Posterior vena cava (tissue), 2 donors: ENCODE measurements at places on chromosomes 2 and 18.
A peak's percentile ranks its signal among the peaks of the same experiment; 100 is the strongest.

DNA sequence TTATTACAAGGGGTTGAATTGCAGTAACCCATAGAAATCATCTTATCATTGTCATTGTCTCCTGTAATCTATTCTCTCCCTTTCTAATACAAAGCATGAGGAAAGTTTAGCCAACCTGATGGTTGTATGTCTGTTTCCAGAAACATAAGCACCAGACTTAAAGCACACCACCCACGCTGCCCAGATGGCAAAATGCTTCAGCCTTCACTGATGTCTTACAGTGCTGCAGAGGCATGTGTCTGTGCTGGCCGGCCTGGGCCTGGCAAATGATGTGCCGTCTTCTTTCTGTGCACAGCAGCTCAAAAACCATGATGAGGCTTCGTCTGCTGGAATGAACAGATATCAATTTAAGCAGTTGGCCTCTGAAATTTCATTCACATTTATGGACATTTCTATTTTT is 443.0 kb upstream of the RGPD4 start:
- no peak for DNase-seq

DNA sequence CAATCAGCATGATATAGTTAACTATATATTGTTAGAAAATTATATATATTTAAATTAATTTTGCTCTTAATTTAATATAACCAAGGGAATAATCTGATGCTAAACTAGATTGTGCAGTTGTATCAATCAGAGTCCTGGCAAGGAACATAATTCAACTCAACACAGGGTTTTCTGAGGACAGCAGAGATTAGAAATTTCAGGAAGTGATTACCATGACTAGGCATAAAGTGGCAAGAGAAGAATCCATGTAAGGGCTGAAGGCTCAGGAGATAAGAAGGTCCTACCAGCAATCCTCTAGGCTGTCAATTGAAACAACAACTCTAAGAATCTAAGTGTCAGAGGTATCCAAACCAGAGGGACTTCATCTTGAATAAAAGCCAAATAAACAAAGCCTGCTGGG is 807.8 kb downstream of the DSC3 start:
- DNase-seq, result no peak

GRCh38 chr2:160241251-160242137 is 41.4 kb upstream of the ITGB6 start:
- DNase-seq, result no peak

- DNase-seq, result no peak
Measured at GRCh38 chr2:72155151-72155550, 7.5 kb upstream of the CYP26B1 start.

DNA sequence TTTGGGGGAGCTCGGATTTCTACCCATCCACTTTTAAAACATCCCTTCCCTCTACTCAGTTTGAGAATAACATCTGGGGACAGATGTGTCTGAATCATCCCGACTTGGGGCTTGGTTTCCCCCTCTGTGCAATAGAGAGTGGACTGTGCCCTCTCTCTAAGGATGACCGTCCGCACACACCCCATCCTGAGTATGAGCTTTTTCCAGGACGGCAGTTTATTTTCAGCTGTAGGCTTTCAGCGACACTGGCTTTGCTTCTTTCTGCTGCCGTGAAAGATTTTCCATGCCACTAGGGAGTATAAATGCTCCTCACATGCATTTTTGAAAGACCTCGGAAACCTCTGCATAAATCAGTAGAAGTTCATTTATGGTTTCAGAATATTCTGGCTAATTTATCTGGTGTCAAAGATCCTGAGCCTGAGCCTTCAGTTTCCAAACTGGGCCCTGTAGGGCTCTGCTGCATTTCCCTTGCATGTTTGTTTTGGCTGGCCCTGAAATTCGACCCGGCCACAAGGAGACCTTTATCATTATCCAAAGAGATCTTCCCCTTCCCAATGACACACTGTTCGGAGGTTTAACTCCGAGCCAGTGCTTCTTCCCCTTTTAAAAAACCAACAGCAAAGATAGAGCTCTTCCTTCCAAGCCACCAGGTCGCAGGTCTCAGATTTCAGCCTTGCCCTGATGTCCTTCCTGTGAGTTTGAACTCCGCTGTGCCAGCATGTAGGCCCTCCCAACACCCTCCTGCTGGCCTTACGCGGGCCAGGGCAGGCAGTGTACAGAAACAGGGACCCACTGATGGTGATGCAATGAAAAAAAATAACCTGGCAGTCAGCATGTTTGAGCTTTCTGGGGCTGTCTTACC is 53.3 kb downstream of the FECH start:
- no peak for DNase-seq

GRCh38 chr2:25996844-25997243 is 14.5 kb upstream of the KIF3C start:
- no peak for DNase-seq

DNA sequence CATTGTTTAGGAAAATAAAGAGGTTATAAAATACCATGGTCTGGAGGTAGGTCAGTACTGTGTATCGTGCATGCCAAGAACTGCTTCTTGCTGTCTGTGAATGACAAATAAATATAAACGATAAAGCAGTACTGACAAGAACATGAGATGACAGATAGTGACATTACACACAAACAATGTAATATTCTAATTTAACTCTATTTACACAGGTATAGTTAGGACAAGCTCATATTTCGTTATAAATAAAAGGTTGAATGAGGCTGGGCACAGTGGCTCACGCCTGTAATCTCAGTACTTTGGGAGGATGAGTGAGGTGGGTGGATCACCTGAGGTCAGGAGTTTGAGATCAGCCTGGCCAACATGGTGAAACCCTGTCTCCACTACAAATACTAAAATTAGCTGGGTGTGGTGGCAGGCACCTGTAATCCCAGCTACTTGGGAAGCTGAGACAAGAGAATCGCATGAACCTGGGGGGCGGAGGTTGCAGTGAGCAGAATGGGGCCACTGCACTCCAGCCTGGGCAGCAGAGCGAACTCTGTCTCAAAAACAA is 14.7 kb upstream of the GPR75 start:
- no peak for DNase-seq

DNA sequence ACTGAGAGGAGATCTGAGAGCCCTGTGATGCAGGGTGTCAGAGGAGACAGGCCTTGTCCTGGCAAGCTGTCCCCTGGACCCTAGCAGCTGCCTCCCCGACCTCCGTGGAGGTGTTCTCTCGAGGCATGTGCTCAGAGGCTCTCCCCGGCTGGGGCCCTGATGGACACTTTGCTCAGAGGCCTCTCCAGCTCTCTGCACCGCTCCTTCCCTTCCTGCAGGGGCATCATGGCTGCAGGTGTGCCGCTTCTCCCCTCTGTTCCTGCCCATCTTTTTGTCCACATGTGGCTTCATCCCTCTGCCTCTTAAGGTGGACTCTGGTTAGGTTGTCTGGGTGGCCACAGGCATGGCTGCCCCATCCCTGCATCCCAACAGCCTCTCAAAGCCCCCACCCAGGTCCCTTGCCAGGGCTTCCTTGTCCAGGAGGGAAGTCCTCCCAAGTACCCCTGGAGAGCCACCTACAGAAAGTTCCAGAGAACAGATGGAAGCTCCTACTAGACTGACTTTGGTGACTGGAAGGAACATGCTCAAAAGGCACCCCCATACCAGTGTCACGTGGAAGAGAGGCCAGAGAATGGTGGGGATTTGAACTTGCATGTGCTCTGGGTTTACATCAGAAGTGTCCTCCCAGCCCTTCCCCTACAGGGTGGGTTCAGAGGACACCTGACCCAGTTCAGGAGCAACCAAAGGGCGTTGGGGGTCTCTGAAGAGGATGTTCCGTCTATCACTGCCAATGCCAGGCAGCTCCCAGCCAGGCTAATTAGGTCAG is 120.4 kb downstream of the KLHL29 start:
- DNase-seq, result no peak

GRCh38 chr18:38944446-38945024 is 1378.9 kb upstream of the CELF4 start:
- DNase-seq, result no peak

- no peak for DNase-seq
Measured at GRCh38 chr2:121473512-121473911, 57.2 kb upstream of the RNU4ATAC start.

GRCh38 chr2:12554224-12555011 is 162.3 kb upstream of the TRIB2 start:
- DNase-seq, result no peak

DNA sequence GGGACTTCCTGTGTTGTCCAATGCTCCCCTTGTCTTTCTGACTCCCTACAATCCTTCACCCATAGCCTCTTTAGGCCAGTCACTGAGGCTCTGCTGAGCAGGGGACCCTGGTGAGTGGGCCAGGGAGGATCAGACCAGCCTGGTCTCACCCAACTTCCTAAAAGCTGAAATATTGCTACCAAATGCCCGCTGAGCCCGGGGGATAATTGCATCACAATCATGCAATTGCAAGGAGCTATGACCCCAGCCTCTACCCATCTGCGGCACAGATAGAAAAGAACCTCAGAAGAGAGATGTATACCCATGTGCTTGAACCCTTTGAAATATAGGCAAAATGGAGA is 3.7 kb upstream of the SP100 start:
- peak; percentile 68 for DNase-seq

GRCh38 chr2:107020392-107020791 is 134.4 kb upstream of the ST6GAL2 start:
- no peak for DNase-seq

DNA sequence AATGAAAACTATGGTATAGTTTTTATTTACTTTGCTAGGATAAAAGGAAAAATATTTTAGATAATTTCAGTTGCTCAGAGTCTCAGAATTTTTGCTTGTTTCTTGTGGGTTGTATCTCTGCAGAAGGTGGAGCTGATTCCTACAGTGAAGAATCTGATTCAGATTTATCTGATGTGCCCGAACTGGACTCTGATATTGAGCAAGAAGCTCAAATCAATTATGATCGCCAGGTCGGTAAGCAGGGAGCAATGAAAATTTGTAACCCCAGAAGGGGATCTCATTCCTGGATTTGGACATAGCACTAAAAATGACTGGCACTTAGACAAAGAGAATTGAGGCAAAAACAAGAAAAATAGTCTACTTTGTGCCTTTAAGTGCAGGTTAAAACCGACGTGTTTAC is 140.2 kb downstream of the EML6 start:
- no peak for DNase-seq

DNA sequence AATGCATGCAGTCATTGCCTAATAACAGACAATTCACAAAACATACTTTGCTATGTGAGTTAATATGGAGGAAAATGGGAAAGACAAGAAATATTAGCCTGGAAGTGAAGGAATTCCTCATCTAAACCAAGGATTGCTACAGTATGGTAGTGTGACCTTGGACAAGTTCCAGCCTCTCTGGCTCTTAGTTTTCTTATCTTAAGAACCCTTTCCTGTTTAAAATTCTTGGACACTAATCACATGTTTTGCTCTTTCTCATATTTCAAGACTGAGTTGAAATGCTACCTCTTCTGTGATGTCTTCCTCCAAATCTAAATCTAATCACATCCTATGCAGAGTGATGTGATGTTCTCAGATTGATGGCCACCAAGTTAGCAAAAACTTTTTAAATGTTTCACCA is 20.8 kb upstream of the ADAM23 start:
- DNase-seq, result no peak

GRCh38 chr2:96109361-96109680 is 7.0 kb downstream of the ADRA2B start:
- DNase-seq, result no peak

DNA sequence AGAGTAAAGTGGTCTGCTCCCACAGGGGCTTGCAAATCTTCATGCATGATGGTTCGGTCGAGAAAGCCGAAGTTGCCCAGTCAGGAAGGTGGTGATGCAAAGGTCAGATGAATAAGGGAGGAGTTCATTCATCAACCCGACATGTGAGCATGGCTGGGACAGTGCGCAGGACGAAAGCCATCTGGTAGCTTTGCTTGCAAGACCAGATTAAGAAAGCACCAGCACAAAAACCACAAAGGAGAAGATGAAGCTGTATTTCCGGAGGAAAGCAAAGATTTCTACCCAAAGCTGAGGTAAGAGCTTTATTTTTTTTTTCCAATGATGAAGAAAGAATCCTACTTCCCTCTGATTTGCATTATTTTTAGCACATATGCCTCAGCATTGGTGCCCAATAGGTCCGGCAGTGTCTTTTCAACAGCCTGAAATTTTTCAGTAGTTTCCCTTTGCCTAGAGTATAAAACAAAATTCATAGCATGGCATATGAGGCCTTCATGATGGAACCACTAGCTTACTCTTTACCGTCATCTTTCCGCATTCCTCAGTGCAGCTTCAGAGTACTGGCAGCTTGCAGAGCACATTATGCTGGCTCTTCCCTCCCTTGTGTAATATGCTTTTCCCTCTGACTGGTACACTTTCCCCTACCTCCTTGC is 112.0 kb upstream of the THOC1 start:
- no peak for DNase-seq

- no peak for DNase-seq
Measured at GRCh38 chr2:113234721-113235346, 43.9 kb downstream of the PAX8 start.

GRCh38 chr2:172440795-172441194 is 13.4 kb downstream of the ITGA6 start:
- no peak for DNase-seq

DNA sequence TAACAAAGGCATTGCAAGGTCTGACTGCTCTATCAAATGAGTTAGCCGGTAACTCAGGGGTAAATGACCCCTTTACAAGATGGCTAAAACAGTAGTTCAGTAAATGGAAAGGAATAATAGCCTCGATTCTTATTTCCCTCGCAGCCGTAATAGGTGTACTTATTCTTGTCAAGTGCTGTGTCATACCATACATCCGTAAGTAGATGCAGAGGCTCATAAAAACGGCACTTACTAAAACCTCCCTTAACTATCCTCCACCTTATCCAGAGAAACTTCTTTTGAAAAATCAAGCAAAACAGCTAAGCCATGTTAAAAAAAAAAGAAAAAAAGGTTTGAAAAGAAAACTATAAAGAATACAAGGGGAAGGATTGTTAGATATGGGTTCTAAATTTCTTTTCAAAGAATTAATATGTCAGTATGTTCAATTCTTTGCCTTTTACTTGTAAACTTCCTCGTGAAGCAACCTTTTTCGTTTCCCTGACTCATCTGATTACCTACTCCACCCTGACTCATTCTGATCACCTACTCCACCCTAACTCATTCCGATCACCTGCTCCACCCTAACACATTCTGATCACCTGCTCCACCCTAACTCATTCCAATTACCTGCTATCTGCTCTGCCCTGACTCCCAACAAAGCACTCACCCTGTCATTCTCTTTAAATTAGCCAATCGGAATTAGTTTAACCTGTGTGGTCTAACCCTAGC is 127.5 kb downstream of the SPAG16 start:
- DNase-seq, result no peak

GRCh38 chr18:31819106-31819924 is 58.6 kb upstream of the SLC25A52 start:
- no peak for DNase-seq

- no peak for DNase-seq
Measured at GRCh38 chr18:51009072-51009471, 20.9 kb upstream of the SMAD4 start.

GRCh38 chr2:168137510-168138180 is 109.8 kb downstream of the STK39 start:
- no peak for DNase-seq

DNA sequence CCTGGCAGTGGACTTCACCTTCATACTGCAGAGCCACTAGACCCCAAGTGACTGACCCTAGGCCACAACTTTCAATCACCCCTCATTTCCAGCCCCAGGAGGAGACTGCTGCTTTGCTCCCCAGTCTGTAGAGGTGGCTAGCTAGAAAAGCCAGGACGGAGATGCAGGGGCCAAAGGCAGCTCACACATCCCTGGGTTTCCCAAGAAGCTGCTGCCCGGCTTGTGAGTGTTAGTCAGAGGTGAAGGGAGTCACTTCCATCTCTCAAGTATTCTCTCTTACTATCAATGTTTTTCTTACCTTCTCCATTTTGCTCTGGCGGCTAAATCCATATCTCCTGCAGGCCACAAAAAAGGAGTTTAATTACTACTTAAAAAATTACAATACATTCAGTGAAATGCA is 36.2 kb downstream of the CCDC93 start:
- DNase-seq, result no peak
